ENCODE measurements at places on chromosomes 16 and 17. TPM values are rescaled to one million over a fixed set of nuclear protein-coding genes. Genes with fewer than 3 reads are reported as not detected.

The RBFOX1 gene
- total RNA-seq = not detected

The TRAPPC2L gene
- total RNA-seq = 20.4 TPM

DNA sequence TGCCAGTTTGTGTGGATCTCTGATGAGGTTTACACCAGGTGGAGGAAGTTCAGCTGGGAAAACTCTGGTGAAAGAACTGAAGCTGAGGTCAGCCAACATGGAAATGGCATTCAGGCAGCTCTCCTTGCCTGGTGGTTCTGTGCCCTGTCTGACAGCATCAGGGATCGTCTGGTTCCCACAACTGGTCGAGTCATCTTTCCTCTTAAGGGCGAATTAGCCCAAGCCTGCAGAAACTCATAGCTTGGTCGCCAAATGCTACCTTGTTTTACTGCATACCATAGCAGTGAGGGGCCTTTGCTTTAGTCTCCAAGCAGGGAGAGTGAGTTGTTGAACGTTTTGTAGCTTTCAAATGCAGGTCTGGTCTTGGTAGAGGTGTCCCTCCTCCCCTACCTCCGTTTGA, 7.2 kb downstream of the PLCG2 start:
- peak; percentile 46 for DNase-seq

- no peak for DNase-seq
Observed at GRCh38 chr16:7545251-7545650, 212.6 kb downstream of the RBFOX1 start.

GRCh38 chr17:80673152-80673920, 128.7 kb downstream of the RPTOR start:
- DNase-seq = peak; percentile 22

The CNTNAP1 gene
- total RNA-seq = 23.3 TPM

DNA sequence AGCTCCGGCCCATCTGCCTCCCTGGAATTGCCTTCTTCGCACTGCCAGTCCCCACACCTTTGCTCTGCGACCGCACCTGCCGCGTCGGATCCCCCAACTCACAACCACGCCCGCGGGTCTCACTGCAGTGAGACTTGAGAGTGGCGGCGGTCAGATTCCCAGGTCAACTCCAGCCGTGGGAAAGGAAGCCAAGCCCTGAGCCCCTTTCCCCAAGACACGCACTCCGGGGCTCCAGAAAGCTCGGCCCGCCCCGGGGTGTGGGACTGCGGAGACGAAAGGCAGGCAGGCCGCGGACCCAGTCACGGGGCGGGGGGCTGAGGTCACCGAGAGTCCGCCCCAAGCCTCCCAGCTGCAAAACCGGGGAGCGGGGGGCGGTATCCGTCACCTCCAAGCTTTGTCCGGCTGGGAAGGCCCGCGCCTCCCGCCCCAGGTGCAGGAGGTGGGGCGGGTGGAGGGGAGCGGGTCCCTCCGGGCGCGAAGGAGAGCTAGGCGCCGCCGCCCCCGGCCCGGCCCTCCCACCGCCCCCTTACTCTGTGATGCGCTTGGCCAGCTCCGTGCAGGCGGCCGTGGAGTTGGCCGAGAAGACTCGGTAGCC, 615 bp downstream of the PRPSAP1 start:
- DNase-seq = peak; percentile 61

- no peak for DNase-seq
Observed at GRCh38 chr16:50844840-50845239, 103.0 kb downstream of the CYLD start.

DNA sequence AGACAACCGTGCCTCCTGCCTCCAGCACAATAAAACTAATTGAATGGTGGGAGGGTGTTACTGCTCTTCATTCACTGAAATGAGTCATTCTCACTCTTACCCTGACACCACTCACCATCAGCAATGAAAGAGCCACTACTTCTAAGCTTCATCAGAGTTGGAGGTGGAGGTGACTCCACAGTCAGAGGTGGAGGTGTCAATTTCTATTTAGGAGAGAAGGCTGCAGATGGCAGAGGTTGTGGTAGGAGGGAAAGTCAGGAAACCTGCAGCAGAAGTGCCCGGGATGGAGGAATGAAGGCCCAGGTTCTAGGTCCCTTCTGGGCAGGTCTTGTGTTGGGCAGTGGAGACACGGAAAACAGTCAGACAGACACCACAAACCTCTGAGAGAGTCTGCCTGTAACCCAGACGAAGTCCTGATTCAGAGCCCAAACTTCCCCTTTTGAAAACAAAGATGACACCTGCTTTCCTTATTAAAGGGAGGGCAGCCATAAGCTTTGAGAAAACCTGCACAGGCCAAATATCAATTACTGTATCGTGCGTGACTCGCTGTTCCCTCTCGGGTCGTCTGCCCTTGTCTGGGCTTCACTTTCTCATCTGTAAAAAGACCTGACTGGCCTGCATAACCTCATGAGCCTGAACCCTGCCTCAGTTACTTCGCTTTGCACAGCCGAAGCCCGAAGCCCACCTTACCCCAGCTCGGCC, 668 bp downstream of the ATPAF2 start:
- peak; percentile 51 for DNase-seq

The PLXDC1 gene
- total RNA-seq = not detected

- DNase-seq = no peak
Observed at GRCh38 chr16:88911136-88911945, 44.9 kb upstream of the PABPN1L start.

DNA sequence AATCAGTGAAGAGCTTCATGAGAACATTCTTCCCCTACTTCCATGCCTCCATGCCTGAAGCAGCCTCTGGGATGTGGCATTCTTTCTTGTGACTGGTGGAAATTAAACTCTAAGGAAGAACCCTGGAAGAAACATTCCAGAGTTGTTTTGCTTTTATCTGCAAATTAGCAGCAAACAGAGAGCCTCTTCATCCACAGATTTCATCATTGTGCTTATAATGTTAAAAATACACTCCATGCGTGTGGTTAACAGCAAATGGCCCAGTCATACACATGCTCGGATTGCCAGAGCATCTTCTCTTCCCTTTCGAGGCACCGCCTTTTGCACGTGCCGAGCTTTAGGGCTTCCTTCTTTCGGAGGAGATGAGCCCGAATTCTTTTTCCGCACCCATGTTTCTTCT, 411.3 kb downstream of the SNX29 start:
- DNase-seq = no peak

DNA sequence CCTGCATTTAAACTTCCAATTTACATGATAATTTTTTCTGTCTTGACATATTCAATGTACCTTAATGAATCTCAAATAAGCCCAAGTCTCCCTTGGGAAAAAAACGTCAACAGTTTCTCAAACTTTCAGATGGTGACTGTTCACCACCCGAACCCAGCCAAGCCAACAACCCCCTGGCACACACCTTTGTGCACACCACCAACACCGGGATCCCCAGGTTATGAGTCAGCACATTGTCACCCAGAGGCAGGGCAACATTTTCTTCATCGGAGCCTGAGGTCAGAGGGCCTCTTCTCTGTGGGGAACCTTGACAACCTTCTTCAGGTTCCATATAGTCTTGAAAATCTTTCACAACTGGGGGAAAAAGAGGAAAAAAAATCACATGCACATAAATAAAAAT, 15.5 kb downstream of the DYNC1LI2 start:
- DNase-seq = peak; percentile 31

DNA sequence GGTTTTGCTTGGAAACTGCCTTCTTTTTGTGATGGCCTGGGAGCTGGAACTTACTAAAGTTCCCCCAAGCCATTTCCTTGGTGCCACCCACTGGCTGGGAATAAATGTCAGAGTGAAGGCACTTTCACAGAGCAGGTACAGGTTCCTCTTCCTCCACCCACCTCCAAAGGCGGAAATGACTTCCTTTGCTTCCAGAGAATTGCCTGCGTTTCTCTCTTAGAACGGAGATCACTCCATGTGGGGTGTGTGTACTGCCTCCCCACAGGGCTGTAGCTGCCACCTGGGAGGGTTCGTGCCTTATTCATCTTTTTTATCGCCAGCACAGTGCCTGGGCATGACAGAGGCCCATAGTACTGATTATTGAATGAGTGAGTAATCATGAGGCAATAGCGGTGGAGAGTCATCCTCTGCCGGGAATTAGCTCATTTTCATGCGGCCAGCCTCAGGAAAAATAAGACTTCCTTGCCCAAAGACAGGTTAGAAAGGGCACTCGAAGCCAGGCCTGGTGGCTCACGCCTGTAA, 32.2 kb upstream of the HAS3 start:
- peak; percentile 90 for DNase-seq

DNA sequence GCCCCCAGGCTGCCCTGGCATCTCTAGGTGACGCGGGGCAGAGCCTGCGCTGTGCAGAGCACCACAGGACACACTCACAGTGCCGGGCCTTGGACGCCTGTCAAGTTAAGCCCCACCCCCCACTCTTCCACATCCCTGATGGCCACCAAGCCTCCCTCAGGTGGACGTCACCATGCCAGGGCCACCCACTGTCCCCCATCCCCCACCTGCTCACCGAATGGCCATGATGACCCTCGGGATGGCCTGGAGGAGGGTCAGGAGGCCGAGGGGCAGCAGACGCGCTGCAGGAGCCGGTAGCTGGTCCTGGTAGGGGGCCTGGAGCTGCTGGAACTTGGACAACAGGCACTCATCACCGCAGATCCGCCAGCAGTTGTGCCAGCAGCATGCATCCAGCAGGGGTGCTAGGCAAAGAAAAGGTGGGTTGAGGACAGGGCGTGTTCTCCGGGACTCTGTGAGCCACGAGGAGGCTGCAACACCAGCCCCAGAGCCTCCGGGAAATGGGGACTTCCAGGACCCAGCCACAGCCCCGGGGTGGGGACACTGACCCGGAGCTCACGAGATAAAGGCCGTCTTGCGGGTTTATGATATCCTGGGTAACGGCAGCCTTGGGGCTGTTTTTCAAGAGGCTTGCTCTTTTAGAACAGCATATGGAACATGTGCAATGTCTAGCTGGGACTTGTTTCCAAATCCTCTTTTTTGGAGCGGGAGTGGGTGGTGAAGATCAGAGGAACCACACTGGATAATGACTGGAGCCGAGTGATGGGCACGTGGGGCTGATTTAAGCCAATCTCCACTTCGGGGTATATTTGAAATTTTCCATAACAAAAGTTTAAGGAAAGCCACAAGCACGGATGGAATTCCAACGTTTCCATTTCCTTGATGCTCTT, 11.4 kb downstream of the C16orf95 start:
- DNase-seq = peak; percentile 35

DNA sequence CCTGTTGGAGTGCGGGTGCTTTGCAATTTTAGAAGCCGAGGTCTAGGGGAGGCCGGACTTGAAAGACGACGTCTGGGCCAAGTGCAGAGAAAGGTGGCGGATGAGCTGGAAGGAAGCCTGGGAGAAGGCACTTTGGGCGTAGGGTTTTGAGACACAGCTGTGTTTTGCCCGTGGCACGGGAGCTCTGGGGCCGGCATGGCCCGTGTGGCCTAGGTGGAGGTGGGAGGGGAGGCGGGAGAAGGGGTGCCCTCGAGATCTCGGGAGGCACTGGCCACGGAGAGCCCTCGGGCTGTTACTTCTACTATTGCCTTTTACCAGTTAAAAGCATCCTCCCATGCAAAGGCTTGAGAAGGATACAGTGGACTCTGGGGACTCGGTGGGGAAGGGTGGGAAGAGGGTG, 161.9 kb downstream of the FOXL1 start:
- DNase-seq = no peak

GRCh38 chr16:78363843-78364555, 264.5 kb downstream of the WWOX start:
- no peak for DNase-seq

DNA sequence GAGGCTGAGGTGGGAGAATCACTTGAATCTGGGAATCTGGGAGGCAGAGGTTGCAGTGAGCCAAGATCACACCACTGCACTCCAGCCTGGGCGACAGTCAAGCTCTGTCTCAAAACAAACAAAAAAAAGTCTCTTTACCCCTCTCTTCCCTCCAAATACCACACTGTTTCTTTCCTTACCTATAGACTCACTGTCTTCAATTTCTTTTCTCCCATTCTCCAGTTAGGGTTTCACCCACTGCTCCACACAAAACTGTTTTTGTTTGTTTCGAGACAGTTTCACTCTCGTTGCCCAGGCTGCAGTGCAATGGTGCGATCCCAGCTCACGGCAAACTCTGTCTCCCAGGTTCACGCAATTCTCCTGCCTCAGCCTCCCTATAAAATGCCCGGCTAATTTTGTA, 6.1 kb upstream of the CD2BP2 start:
- no peak for DNase-seq

The CAMKK1 gene
- total RNA-seq = 5.1 TPM

The TBX2 gene
- 11.1 TPM for total RNA-seq

DNA sequence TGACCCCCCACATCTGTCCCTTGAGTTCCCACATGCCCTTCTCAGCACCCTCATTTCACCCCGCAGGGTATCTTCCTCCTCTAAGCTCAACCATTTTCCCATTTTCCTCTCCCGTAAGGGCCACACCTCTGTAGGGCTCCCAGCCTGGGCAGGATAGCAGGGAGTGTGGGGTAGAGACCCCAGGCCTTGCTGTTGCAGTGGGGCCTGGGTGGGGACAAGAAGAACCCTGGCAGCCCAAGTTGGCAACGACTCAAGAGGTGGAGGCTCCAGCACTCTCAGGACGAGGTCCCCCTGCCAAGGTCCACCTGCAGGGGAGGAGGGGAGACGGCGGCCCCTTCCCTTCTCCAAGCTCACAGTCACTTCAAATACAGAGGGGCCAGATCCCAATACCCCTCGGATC, 2.0 kb upstream of the TMEM92 start:
- DNase-seq = no peak

GRCh38 chr16:80377096-80377956, 163.5 kb upstream of the DYNLRB2 start:
- no peak for DNase-seq

GRCh38 chr17:62923258-62924150, 42.5 kb upstream of the TANC2 start:
- DNase-seq = no peak

GRCh38 chr16:69345923-69346322, 5.7 kb downstream of the TMED6 start:
- DNase-seq = no peak

DNA sequence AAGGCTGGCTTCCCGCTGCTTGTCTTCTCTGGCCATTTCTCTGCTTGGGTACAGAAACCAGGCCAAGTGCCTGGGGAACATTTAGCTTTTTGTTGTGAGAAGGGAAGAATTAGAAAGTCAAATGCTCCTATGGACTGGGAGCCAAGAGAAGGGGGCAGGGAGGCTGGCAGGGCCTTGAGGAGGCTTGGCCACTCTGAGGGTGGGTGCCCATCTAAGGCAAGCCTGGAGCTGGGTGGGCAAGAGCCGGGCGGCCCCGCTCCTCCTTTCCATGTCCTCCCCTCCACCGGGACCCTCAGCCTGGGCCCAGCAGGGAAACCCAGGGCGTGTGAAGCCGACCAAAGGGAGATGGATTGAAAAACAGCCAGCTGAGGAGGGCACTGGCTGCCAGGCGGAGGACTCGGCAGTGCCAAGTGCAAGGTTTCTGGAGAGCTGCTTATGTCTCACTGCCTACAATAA, 69.4 kb downstream of the NTN1 start:
- peak; percentile 6 for DNase-seq

- peak; percentile 43 for DNase-seq
Observed at GRCh38 chr16:86320237-86320595, 190.1 kb upstream of the FOXF1 start.

GRCh38 chr16:19876501-19877059, 8.1 kb downstream of the GPRC5B start:
- no peak for DNase-seq

GRCh38 chr17:3556239-3556915, 1.2 kb downstream of the TRPV3 start:
- DNase-seq = no peak

GRCh38 chr17:8799570-8800212, 526 bp upstream of the MFSD6L start:
- DNase-seq = no peak

Measured in GM23248 (cell line).